ENCODE measurements at places on chromosomes 1 and 21.

- no peak for DNase-seq
Observed at GRCh38 chr21:45283611-45284455, 3.9 kb downstream of the POFUT2 start.

DNA sequence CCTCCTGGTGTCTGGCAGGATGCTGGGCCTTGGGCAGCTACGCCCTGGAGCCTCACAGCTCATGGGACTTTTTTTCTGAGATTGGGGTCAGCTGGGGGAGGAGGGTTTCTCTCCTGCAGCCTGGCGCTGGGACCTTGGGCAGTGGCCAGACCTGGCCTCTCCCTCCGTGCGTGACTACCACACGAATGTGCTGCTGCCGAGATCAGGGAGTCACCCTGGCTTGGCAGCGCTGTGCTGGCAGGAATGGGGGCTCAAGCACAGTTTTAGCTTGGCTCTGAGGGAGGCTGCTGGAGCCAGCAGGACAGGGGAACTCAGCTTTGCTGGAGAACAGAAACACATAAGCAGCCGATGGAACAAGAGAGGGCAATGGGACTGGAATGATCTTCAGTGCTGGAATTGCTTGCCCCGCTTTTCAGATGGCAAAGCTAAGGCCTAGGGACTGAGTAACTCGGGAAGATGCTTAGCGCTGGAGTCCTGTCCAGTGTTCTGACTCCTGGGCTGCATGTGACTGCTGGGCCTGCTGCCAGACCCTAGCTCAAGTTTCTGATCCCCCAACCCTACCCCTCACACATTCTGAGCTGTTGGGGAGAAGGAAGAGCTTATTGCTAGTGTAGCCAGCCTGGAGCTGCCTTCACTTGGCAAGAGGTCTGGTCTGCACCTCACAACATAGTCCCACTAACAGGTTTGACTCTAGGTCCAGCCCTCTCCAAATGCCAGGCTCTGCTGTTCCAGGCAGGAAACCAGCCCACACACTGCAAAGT is 69.9 kb downstream of the NAV1 start:
- no peak for DNase-seq

GRCh38 chr1:92323473-92324453 is 24.9 kb downstream of the RPAP2 start:
- DNase-seq = no peak

DNA sequence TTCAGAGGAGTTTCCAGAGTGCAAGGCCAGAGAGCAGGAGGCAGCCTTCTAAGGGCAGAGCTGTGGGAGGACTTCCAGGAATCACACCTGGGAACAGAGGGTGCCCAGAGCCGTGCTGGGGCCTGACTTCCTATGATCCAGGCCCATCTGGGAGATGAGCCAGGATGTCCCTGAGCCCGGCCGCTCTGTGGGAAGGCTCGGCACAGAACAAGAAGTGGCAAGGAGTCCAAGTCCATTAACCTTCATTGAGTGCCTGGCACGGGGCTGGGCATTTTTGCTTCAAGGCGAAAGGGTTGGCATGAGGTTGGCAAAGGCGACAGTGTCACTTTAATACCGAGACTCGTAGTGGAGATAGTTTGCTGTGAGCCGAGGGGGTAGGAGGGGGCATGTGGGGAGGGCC is 18.2 kb downstream of the TMEM201 start:
- no peak for DNase-seq

GRCh38 chr21:31161157-31161556 is 122.9 kb upstream of the KRTAP19-8 start:
- DNase-seq = no peak

- DNase-seq = peak; percentile 2
Observed at GRCh38 chr1:186059311-186059710, 315.7 kb downstream of the TPR start.

- DNase-seq = no peak
Observed at GRCh38 chr1:33021567-33022431, 14.9 kb downstream of the AK2 start.

GRCh38 chr21:37337831-37338230 is 28.7 kb upstream of the DYRK1A start:
- DNase-seq = no peak

- DNase-seq = peak; percentile 90
Observed at GRCh38 chr21:34603002-34603709, 11.8 kb downstream of the RCAN1 start.

Measured in NCI-H2029 treated with DMSO at 0.1 percent for 48 hours (cell line).